Cortex of kidney (tissue), 1 donor: ENCODE measurements at places on chromosomes 16 and 17.

DNA sequence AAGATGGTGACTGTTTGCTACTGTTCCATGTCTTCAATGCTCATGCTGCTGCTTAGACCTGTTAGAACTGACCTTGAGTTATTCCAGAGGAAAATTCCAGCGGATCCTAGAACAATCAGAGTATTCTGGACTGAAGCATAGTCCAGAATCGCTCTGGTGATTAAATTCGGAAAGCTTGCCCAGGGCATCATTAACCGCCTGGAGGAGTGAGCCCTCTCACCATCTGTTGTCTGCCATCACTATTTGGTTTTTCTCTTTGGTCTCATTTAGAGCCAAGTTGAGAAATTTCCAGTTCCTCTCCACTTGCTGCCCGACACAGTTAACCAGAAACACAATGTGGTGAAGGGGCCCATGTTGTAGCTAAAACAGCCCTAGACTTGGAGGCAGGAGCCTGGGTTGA, 104.1 kb downstream of the BMERB1 start:
- no peak for DNase-seq

- DNase-seq = no peak
Observed at GRCh38 chr17:18074566-18075272, 13.0 kb upstream of the DRG2 start.

- DNase-seq = no peak
Observed at GRCh38 chr17:44155488-44155887, 13.8 kb downstream of the HROB start.

- DNase-seq = no peak
Observed at GRCh38 chr17:917941-918740, 61.4 kb downstream of the NXN start.

DNA sequence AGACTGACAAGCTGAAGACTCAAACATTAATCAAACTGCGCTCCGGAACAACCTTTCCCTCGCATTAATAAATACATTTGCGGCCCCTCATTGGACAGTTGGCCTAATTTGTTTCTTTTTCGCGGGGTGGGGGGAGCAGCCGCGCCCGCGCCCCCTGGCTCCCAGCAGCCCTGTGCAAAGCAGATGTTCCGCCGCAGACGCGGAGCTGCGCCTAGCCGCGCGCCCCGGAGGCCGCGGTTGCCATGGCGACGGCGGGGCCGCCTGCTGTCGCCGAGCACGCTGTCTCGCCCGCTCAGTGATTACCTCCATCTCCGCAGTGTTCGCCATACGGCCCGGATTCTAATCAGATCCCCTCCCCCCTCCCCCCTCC, 25.5 kb downstream of the COPZ2 start:
- DNase-seq = no peak

DNA sequence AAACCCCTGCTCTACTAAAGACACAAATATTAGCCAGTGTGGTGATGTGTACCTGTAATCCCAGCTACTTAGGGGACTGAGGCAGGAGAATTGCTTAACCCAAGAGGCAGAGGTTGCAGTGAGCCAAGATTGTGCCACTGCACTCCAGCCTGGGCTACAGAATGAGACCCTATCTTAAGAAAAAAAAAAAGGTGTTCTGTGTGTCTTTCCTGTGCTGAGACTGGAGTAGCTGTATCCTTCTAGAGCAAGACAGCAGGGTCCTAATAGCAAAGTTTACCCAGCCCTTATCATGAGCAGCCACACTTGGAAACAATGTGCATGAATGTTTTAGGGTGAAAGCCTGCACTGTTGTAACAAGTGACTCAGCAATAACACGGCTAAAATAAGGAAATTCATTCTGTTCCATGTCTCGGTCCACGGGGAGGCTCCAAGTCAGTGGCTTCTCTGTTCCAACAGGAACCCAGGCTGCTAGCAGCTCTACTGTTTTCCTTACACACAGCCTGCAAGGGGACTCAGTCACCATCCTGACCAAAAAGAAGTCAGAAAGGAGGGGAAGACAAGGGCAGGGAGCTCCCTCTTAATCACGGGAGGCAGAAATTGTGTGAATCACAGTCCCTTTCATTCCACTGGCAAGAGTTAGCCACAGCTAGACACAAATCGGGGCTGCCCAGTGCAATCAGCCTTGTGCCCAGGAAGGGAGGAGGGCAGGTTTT, 7.1 kb upstream of the SLC5A11 start:
- no peak for DNase-seq

GRCh38 chr17:13182854-13183253, 165.0 kb upstream of the ELAC2 start:
- no peak for DNase-seq

DNA sequence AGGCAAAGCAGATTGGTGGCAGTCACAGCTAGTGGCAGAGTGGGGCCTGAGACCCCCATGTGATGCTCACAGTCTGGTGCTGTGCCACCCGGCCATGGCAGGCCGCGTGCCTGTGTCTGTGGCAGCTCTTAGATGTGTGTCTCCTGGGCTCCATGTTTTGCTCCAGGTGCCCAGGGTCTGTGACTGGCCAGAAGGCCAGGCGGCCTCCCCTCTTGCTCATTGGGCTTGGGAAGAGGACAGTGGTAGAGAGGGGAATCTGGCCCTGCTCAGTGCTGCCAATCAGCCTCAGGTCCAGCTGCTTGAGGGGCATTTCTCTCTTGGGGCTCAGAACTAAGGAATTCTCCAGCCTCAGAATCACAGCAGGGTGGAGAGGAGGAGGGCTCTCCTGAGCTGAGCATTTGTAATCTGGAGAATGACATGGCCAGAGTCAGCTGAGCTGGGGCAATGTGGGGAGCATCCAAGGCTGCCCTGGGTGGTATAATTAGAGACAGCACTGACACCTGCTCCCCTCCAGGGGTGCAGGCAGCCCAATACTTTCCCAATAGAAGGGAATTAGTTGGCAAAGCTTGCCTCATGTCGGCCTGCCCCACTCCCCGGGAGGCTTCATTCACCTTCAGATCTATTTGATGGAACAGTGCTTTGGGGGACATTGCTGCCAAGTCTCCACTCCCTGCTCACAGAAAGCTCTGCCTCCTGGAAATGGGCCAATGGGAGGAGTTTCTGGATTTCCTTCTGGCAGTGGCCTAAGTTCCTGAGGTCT, 2.7 kb upstream of the LASP1NB start:
- DNase-seq = no peak

- DNase-seq = no peak
Observed at GRCh38 chr16:8251298-8251697, 339.0 kb downstream of the TMEM114 start.

DNA sequence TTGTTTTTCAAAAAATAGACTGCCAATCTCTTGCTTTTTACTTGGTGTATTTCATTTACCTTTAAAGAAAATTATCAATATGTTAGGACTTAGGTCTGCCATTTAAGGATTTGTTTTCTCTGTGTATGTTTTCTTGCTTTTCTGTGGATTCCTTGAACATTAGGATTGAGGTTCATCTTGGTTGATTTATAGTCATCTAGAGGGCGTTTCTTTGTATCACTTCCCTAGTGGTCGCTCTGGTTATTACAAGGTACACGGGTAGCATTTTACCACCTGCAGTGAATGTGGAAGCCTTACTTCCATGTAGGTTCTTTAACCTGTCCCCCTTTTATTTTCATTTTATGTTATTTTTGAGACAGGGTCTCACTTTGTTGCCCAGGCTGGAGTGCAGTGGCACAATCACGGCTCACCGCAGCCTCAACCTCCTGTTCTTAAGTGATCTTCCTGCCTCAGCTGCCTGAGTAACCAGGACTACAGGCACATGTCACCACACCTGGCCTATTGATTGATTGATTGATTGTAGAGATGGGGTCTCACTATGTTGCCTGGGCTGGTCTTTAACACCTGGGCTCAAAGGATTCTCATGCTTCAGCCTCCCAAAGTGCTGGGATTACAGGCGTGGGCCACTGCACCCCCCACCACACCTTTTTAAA, 35.2 kb upstream of the CBX4 start:
- DNase-seq = no peak

GRCh38 chr16:11312718-11313492, 31.8 kb upstream of the PRM1 start:
- no peak for DNase-seq

- DNase-seq = no peak
Observed at GRCh38 chr16:73329358-73330286, 281.7 kb upstream of the ZFHX3 start.

GRCh38 chr17:76529224-76530094, 8.1 kb downstream of the CYGB start:
- DNase-seq = no peak

DNA sequence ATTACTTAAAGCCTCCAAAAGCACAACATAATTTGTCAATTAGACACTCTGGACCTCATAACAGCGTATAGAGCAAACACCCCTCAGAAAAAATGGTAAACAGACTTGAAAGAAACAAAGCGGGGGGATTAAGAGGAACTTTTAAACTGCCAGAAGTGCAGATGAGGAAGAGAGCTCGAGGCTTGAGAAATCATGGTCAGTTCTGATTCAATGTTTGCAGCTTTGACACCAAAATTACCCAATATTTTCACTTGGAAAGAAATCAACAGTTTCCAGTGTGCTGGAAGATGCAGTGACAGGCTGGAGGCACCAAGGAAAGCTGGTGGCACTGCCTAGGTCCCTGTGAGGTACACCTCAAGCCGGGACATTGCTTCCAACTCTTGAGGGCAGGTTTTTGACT, 180.9 kb upstream of the TOX3 start:
- DNase-seq = no peak

- DNase-seq = no peak
Observed at GRCh38 chr16:64626776-64627175, 495.1 kb downstream of the CDH11 start.

DNA sequence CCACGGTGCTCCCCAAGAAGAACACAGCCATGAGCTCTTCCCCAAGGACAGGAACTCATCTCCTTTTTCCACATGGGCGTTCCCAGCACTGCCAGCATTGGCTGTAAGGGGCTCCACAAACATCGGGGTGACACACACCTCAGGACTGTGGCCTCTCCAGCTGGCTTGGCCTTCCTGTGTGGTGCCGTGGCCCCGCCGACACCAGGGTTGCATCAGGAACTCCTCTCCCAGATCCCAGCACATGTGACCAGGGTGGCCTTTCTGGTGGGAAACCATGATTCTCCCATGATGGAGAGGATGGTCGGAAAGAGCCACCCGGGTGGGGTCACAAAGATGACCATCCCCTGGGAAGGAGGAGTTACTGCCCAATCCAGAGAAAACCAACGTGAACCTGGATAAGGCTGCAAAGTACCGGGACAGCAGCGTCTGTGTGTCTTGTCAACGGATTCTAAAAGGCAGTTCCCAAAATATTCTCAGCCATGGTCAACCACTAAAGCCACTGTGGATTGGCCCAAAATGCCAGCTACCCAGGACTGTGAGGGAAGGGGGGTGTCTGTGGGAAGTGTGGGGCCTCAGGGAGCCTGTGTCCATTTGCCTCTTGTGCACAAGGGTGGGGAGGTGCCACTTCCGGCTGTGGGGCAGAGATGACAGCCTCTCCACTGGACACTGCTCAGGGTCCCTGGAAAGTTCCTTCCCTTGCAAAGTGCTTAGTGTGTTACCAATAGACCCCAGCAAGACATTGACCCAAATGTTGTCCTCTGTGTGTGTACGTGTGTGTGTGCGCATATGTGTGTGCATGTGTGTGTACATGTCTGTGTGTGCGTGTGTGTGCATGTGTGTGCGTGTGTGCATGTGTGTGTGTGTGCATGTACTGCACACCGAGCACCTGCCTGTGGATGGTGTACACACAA, 78.0 kb upstream of the CBX4 start:
- DNase-seq = no peak

DNA sequence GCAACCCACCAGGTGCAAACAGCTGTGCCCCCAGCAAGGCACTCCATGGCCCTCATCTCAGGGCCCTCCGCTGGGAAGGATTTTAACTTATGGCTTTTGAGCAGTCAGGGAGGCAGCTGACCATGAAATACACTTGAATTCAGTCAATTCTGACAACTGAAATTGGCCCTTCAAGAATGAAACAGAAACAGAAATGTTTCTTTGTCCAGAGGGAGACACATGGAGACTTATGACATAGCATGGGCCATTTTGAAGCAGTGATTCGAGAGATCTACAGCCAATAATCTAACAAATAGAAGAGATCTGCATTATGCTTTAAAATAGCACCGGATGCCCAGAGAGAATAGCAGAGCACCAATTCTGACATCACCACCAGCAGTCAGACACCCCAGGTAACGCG, 7.5 kb downstream of the CACNG1 start:
- no peak for DNase-seq

GRCh38 chr16:76318565-76318964, 41.4 kb downstream of the CNTNAP4 start:
- no peak for DNase-seq

GRCh38 chr17:42908872-42909700, 8.5 kb downstream of the G6PC1 start:
- no peak for DNase-seq

GRCh38 chr17:1216217-1217088, 36.7 kb upstream of the ABR start:
- DNase-seq = no peak

- no peak for DNase-seq
Observed at GRCh38 chr16:23155445-23156049, 6.3 kb upstream of the USP31 start.

- DNase-seq = no peak
Observed at GRCh38 chr16:74461826-74462225, 40.5 kb upstream of the CLEC18B start.

DNA sequence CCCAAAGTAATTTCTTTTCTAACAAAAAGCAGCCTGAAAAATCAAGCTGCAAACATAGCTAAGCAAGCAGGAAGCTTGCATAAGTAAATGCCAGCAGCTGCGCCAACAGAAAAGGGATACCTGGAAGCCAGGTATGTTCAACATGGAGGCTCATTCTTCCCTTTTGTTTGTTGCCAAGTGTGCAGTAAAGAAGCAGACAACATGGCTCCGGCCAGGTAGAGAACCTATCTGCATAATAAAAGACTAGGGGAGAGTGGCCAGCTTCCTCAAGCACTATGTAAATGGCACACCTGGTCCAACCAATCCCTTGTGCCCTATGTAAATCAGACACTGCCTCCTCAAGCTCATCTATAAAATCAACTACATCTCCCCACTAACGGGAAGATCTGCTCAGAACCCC, 1407.0 kb downstream of the CDH11 start:
- DNase-seq = no peak
